ENCODE measurements at places on chromosomes 16 and 17.

DNA sequence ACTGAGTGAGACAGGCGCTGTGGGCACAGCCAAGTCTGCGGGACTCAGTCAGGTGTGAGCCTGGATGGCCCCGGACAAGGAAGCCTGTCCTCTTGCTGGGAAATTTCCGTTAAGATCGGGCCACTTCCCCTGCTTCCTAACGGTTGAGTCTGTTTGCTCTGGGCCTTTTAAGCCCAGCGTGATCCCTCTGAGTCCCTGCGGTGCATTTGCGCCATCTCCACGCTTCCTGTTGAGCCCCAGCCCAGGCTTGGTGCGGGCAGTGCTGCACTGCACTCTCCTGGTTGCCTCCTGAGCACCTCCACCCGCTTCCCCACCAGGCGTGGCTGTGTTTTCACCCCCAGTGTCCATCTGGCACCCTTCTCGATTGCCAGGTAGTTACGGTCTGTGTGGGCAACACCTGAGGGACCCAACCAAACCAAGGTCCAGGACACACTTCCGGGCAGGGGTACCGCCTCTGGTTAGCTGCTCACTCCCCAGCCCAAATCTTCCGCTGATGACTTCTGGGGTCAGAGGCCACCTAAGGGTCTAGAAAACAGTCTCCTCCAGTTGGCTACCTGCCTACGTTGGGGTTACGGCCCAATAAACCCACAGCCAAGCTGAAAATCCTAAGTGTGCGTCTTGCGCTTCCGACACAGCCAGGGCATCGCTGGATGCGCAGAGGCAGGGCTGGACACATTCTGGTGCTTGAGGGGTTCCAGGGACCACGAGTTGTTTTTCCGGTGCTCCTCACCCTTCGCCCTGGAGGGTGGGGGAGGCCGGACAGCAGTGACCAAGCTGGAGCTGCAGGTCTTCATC is 1.4 kb upstream of the SLC25A10 start:
- no peak for DNase-seq

DNA sequence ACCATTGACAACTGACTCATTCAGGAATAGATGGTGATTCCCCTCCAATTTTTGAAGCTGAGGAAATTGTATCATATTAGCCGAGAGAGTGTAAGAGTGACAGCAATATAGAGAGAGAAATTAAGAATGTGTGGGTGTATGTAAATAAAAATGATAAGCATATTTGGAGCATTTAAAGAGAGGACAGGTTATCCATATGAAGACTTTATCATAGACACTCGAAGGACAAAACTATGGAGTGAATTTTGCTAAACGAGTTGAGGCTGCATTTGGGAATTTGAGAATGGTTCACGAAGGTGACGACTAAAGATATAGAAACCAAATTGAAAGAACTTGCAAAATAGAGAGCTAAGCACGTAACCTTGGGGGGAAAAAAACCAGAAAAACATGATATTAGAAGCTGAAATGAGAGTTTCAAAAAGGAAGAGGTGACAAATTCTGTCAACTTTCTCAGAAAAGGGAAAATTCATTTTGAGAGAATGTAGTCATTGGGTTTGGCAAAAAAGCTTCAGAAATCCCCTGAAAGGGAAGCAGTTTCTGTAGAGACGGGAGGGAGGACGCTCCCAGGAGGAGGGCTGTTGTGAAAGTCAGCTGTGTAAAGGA is 129.7 kb downstream of the KCNJ2 start:
- peak; percentile 21 for DNase-seq

- no peak for DNase-seq
These were observed 11.5 kb upstream of the CEP112 start for GRCh38 chr17:66203274-66204015.

DNA sequence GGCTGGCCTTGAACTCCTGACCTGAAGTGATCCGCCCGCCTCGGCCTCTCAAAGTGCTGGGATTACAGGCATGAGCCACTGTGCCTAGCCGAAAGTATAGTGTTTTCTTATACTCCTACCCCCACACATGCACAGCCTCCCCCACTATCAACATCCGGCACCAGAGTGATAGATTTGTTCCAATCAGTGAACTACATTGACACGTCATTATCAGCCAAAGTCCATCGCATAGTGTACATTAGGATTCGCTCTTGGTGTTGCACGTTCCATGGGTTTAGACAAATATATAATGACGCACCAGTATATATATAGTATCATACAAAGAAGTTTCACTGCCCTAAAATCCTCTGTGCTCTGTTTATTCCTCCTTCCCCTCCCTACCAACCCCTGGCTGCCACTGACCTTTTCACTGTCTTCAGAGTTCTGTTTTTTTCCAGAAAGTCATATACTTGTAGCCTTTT is 11.9 kb upstream of the TM4SF5 start:
- DNase-seq: no peak

DNA sequence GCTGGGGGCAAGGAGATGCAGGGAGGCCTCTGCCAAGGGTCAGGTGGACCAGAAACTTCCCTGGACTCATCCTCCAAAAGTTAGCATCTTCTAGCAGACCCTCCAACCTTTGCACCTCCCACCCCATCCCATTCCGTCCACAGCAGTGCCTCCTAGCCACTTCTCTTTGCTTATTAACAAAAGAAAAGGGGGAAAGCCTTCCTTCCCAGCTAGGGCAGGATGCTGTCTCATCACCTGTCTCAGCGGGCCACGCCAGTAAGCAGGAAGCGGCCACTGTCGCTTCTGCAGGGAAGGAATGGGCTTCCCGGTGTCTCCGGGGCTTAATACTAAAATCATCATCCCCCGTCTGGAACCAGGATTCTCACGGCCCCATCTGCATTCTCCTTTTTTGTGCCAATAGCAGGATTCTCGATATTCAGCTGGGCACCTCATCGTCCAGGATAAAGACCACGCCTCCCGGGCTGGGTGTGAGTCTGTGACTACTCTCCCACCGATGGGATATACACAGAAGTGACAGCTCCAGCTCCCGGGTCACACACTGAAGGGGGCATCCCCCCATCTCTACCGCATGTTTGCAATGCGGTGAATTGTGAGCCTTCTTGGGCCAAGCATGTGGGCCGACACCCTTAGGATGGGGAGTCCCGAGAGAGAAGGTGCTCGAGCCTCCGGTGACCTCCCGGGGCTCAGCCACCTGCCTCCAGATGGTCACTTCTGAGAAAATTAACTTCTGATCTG is 15.5 kb upstream of the RBFOX3 start:
- DNase-seq: no peak

GRCh38 chr17:74632617-74633016 is 9.1 kb upstream of the CD300E start:
- DNase-seq: no peak

DNA sequence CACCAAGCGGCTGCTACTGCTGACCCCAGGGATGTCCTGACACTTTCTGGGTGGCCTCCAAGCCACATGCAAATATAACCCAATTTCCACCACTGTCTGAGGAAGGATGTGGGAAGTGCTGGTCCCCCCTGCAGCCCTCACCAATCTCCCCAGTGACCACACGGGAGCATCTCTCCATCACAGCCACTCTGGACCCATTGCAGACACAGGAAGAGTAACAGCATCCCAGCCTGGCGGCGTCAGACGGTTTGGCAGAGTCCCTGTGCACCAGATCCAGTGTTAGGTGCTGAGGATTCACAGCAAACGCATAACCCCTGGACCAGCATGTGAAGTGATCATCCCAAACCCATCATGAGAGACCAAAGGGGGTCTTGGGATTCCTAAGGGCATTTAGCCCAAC is 163.7 kb upstream of the TNRC6C start:
- no peak for DNase-seq

- no peak for DNase-seq
These were observed 1.8 kb upstream of the TELO2 start for GRCh38 chr16:1491327-1491726.

- peak; percentile 70 for DNase-seq
These were observed 1.9 kb downstream of the HNF1B start for GRCh38 chr17:37742762-37743611.

DNA sequence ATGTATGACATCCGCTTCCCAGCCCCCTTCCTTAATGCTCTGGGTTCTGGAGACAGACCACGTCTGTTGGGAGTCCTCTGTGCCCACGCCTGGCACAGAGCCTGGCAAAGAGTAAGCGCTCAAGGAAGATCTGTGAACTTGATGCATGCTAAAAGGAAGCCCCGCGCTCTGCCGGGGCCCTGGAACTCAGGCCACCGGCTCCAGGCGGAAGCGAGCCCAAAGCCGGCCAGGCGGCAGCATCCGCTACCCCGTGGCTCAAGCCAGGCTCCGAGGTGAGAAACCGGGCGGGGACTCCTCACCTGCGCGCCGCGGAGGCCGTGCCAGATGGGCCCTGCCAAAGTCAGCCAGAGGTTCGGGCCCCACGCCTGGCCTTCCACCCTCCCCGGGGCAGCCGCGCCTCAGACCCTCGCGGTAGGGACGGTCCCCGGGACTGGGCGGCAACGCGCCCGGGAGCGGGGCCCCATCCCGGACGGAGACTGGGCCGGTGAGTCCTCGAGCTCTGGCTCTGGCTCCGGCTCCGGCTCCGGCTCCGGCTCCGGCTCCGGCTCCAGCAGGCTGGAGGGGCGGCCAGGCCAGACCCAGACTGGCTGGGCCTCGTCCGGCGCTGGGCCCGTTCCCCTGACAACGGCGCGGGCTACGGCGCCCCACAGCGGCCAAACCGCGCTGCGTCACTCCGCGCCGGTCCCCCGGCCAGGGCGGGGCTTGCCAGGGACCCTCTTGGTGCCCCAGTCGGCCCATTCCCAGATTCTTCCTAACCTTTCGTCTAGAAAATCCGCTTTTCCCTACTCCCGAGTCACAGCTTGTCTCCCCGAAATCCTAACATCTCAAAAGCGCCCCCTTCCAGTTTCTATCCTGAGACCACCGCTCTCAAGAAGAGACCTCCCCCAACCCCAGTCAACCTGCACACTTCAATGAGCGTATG is at the start of gene ZDHHC1:
TSS of gene ZDHHC1 (minus strand) at position 606 of the 922 bp plus-strand sequence. CDS start 8,702 bp downstream, outside the sequence.
- DNase-seq: peak; percentile 91

GRCh38 chr16:10297341-10298006 is 88.4 kb upstream of the ATF7IP2 start:
- peak; percentile 78 for DNase-seq

DNA sequence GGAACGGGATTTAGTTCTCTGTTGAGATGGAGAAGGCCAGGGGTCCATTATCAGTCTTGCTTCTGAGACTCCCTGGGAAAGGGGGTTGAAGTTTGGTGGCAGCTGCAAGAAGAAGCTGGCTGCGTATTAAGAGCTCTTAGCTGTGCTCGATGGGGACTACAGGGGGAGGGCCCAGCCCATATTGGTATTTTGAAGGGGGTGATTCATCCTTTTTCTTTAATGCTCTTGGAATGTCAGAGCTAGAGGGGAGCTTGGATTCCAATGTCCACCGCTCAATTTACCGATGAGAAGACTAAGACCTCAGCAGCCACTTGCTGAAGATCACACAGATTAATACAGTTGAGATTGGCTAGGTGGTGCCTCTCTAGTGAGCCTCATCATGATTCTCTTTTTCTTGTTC is 5.0 kb downstream of the NOG start:
- DNase-seq: no peak

DNA sequence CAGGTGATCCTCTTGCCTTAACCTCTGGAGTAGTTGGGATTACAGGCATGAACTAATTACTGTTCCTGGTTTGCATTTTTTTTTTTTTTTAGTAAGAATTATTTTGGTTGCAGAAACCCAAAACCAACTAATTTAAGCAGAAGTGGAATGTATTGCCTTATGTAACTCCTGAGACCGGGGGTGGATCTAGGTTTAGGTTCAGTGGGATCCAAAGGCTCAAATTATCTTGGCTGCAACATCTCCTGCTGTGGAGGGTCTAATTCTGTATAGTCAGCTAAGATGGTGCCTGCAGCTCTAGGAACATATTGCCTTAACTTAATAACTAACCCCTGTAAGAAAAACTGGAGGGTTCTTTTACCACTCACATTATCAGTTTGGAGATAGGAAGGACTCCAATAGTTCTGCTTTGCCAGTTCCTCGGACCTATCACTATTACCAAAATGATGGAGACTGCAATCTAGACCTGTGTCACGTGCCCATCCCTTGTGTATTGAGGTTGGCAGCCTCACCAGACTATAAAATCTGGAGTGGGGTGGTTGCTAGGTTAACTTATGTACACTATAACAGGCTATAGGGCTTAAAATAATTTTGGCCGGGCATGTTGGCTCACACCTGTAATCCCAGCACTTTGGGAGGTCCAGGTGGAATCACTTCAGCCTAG is 8.5 kb downstream of the SNTB2 start:
- DNase-seq: no peak

DNA sequence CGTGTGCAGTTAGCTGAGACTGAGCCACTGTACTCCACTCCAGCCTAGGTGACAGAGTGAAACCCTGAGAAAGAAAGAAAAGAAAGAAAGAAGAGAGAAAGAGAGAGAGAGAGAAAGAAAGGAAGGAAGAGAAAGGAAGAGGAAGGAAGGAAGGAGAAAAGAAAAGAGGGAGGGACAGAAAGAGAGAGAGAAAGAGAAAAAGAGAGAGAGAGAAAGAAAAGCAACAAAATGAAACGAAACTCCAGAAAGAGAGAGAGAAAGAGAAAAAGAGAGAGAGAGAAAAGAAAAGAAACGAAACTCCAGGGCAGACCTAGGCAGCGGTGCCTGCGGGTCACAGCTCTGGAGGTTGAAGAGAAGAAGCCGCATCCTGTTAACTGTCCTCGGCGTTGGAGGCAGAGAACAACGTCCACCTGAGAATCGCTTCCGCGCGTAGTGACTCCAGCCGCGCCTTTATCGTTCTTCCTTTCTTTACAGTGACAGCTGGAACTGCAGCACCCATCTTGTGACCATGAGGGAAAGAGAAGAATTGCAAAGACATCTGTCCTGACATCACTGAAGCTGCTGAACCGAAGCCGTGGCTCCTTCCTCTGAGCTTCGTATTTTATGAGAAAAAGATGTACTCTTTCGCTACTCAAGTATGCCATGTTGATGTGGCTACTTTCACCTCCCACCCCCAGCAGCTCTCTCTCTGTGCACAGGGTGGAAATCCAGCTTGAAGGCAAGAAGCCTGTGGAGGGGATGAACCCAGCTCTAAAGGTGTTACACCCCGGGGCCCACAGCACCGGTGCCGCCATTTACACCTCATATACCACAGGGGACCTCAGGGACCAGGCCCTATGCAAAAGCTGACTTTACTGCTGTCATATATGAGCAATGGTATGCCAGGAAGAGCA is 56.9 kb upstream of the DOC2B start:
- no peak for DNase-seq

DNA sequence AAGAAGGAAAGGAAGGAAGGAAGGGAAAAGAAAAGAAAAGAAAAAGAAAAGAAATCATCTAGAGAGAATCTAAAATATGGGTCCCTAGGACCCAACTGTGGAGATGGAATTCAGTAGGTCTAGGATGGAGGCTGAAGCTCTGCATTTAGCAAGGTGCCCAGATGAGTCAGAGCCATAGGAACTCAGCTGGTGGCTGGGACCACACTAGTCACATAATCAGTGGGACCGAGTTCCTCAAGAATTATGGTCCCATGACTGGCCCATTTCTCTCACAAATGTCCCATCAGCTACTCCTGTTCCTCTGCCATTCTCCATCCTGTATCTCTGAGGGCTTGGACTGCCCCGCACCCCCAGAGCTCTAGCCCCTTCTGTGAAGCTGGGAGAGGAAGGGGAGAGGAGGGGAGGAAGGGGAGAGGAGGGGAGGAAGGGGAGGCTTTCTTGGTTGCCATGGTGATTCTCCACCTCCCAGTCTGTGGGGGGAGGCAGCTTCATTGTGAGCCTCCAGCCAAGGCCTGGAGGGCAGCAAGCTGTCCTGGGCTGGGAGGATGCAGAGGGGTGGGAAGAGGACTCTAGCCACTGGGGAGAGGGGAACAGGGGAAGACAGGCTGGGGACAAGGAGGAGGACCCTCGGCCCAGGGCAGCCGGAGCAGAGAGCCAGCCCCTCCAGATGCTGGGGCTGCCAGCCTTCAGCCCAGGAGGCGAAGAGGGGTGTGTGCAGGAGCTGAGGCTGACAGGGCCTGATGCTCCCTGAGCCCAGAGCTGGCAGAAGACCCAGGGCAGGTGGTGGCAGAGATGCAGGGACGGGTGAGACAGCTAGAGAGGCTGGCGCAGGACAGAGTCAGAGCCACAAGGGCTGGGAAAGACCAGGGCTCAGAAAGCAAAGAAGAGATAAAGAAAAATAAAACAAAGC is 37.8 kb upstream of the LHX1 start:
- DNase-seq: no peak
